ENCODE measurements at places on chromosomes 3 and 15. TPM values are rescaled to one million over a fixed set of nuclear protein-coding genes. Genes with fewer than 3 reads are reported as not detected.
A peak's percentile ranks its signal among the peaks of the same experiment; 100 is the strongest.

Gene GABRA5
- 0.67 TPM for total RNA-seq

Gene CCDC33
- total RNA-seq = 5.0 TPM

Gene MASP1
- total RNA-seq = 1.7 TPM

Gene DTX3L
- total RNA-seq = 17.3 TPM

Gene ILDR1
- total RNA-seq = 6.4 TPM

Gene CLSTN2
- 15.5 TPM for total RNA-seq

DNA sequence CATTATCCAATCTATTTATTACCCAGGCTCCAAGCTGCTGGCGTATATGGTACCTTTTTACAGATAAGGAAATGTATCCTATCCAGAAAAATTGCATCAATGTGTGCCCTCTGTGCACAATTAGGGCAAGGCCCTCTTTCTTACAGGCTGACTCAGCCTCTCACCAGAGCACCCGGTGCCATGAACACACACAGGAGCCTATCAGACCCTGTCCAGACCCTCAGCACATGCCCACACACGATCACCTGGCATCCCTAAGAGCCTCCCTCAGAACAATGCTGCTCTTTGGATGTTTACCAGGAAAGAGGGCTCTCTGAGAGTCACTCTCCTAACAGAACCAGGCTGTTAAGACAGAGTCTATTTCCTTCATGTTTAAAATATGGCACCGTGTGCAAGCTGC, 460.0 kb upstream of the TBL1XR1 start:
- no peak for DNase-seq

DNA sequence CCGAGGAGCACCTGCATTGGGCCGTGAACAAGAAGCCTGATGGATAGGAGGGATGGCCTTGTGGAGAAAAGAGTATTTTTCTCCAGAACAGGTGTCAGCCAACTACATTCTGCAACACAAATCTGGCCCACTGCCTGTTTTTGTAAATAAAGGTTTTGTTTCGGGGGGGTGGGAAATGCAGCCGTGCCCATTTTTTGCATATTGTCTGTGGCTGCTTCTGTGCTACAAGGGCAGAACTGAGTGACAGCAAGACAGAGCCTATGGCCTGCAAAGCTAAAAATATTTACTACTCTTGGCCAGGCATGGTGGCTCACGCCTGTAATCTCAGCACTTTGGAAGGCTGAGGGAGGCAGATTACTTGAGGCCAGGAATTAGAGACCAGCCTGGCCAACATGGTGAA, 95.9 kb upstream of the AKAP13 start:
- no peak for DNase-seq

DNA sequence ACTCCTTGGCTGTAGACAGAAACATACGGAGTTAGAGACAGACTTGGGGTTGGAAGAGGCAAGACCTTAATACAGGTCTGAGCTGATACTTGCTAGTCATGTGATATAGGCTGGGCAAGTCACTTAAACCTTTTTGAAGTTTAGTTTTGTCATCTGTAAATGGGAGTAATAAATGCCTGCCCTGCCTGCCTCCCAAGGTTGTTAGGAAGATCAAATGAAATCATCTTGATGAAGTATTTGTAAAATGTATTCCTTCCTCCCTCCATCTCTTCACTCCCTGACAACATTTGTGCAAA, 2.9 kb downstream of the PXK start:
- no peak for DNase-seq

GRCh38 chr15:98039596-98039995, 79.1 kb downstream of the ARRDC4 start:
- DNase-seq = no peak

DNA sequence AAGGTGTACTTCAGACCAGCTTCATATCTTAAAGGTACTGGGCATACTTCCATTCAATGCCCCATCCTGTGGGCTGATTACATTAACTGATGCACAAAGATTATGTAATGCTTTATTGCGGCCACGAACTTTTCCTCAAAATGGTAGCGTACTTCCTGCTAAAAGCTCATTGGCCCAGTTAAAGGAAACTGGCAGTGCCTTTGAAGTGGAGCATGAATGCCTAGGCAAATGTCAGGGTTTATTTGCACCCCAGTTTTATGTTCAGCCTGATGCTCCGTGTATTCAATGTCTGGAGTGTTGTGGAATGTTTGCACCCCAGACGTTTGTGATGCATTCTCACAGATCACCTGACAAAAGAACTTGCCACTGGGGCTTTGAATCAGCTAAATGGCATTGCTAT, 3.4 kb downstream of the SKIL start:
- no peak for DNase-seq

DNA sequence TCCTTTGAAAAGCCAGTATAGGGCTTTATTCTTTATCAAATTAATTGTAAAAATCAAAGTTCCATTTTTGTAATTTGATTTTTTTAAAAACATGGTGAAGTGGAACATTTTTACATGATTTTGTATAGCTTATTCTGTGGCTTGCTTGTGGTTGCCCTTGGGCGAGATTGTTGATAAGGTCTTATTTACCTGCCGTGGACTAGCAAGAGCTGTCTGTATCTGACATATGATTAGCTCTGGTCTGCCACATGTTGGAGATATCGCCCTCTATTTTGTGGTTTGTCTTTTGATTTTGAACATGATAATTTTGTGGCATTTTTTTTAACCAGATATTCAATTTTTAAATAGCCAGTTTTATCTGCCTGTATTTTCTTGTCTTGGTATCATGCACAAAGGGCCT, 844 bp downstream of the PRR23E start:
- DNase-seq = no peak

GRCh38 chr15:88664151-88664778, 25.4 kb downstream of the ISG20 start:
- peak; percentile 20 for DNase-seq

DNA sequence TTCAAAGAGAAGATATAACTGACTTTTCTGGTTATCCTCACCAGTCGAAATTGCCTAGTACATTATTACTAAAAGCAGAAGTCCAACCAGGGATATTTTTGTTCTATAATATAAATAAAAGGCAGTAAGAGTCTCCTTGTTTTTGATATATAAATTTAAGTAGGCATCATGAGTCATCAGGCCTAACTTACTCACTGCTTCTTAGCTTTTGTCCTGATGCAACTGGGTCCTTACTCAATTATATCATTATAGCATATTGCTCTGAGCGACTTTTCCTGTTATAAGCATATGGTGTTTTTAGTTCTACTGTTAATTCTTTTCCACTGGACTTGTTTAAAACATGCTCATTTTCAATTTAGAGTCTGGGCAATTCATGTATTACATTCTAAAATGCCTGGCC, 910.1 kb downstream of the MCTP2 start:
- DNase-seq = no peak

DNA sequence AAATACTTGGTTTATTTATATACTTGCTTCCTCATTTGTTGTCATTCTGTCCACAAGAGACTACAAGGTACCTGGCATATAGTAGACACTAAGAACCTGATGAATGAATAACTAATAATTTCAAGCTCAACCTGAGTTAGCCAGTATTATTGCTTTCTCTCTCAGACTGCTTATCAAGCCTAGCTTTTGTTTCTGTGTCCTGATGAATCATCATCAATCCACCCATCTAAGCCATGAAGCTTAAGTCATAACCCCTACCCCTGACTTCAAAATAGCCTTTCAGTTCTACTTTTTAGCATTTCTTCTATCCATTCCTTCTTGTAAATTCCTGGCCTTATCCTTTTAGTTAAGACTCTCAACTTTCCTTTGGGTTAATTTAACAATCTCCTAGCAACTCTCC, 420.8 kb downstream of the EPHA6 start:
- no peak for DNase-seq

GRCh38 chr3:195187609-195188425, 83.1 kb downstream of the XXYLT1 start:
- DNase-seq = no peak

DNA sequence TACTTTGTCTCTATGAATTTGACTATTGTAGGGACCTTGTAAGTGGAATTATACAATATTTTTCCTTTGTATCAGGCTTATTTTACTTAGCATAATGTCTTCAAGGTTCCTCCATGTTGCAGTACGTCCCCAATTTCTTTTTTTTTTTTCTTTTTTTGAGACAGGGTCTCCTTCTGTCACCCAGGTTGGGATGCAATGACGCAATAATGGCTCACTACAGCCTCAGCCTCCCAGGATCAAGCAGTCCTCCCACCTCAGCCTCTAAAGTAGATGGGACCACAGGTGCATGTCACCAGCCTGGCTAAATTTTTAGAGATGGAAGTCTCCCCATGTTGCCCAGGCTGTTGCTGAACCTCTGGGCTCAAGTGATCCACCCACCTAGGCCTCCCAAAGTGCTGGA, 40.5 kb upstream of the RPS17 start:
- no peak for DNase-seq

- DNase-seq = no peak
Measured at GRCh38 chr3:175311946-175312345, 452.8 kb downstream of the NAALADL2 start.

- DNase-seq = no peak
Measured at GRCh38 chr15:61500951-61501620, 272.0 kb upstream of the RORA start.

DNA sequence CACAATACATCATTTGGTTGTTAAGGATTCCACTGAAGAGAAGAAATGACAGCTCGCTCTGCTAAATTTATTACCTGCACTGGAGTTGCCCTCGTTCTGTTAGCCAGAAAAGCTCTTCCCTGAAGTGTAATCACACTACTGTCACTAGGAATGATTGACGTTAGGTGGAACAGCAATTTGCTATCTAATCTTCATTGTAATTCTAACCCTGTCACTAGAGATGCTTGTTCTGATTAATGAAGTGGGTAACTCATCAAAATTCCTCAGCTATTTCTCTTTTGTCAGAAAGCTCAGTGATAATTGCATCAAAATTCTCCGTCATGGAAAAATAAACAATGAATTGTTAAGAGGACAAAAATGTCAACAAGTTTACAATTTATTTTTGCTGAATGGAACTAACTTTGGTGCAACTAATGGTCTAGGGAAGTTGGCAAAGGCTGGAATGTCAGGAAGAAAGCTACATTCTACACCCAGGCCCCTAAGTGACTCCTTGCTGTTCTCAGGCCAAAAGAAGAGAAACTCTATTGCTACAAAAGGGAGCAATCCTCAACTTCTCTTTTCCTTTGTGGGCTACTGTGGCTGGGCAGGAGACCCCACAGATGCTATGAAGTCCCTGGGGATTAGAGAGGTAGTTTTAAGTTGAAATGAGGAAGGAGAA, 34.1 kb downstream of the CCDC191 start:
- no peak for DNase-seq

DNA sequence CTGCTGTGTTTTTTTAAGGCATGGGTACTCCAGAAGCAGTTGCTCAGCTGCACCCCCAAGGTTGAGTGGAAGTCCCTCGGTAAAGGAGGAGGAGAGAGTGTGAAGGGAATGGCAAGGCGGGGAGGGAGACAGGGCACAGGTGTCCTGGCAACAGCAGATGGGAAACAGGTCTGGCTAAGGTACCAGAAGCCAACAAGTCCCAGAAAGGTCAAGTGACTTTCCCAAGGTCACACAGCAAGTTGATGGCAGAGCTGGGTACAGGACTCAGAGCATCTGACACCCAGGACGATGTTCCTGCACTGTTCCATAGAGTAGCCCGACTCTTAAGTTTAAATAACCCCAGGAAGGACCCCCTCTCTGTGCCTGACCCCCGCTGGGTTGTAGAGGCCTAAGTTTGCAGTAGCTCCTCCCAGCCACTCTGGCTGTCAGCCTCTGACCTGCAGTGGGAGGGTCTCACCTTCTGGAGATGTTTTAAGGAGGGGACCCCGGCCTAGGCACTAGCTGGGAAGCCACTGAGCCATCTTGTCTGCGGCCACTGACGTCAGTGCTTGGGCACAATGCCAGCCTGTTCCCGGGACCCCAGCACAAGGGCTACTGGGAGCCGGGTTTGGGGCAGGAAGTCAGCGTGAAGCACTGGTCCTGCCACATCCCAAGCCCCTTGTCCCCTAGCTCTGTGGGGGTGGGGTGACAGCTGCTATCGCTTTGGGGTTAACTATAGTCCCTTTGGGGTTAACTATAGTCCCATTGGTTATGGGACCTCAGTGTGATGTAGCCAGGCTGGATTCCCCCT, 10.5 kb downstream of the CSK start:
- no peak for DNase-seq

DNA sequence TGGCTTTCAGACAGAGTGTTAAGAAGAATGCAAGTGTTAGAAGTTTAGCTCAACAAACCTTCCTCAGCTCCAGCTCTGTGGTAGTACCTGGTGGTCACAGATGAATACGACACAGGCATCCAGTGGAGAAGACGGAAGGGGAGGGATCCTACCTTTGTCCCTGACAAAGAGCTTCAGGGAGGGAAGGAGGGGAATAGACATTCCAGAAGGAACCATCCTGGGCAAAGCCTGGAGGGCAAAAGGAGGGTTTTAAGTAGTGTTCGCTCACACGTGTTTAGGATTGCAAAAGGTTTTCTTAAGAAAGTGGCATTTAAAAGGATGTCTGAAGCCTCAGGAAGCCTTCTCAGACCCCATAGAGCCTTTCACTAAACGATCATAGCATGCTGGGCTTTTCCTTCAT, 2.8 kb downstream of the CHCHD4 start:
- peak; percentile 13 for DNase-seq

DNA sequence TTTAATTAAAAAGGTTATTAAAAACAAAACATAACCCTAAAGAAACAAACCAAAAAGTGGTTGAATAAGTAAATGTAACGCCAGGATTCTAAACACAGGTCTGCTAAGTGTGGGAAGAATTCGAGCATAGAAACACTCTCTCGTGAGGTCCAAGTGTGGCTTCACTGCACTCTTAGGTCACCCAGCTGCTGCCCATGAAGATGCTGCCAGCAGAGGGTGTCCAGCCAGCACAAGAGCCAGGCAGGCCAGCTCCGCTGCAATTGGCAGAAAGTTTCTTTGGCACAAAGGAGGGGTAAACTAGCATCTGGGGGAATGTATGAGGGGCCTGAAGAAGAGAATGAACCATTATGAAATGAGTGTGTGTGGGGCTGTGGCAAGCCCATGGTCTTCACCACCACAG, 215.7 kb upstream of the FEZF2 start:
- DNase-seq = no peak

GRCh38 chr3:189121092-189121491, 50.7 kb upstream of the TPRG1 start:
- no peak for DNase-seq

DNA sequence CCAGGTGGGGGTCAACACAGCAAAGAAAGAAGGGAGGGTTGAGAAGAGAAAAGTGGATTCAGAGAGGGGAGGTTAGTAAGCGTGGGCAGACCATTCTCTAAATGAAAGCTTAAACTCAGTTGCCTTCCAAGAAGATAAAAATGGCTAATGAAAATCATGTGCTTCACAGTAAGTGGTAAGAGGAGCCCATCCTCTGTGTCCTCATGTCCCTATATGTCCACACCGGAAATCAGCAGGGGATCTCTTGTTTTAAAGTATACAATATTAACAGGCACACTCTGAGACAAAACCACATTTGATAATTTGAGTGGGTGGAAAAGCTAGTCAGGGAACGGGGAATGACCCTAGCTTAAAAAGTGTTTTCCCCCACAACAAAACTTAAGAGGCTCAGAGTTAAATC, 4.4 kb upstream of the FOXP1 start:
- no peak for DNase-seq

DNA sequence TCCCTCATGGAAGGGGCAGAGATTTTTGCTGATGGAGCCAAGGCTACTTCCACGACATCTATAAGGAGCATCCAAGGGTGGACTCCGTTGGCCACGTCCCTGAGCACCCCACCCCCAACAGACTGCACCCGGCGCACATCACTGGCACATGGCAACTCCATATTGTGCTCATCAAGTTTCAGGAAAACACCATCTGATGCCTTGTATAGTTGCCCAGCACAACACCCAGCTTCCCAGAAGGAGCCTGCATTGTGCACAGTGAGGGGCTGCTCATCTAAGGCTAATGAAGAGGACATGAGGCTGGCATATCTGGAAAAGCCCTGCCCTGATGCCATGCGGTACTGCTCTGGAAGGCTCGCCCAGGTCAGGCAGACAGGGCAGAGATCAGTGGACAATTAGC, 15.0 kb upstream of the CACNA2D2 start:
- no peak for DNase-seq

GRCh38 chr15:60901647-60902046, 327.5 kb downstream of the RORA start:
- no peak for DNase-seq

Data from type B pancreatic cell (in vitro differentiated cells).